ENCODE measurements at places on chromosomes 4 and X. TPM values are rescaled to one million over a fixed set of nuclear protein-coding genes. Genes with fewer than 3 reads are reported as not detected.

Gene FGFBP1
- not detected for total RNA-seq

DNA sequence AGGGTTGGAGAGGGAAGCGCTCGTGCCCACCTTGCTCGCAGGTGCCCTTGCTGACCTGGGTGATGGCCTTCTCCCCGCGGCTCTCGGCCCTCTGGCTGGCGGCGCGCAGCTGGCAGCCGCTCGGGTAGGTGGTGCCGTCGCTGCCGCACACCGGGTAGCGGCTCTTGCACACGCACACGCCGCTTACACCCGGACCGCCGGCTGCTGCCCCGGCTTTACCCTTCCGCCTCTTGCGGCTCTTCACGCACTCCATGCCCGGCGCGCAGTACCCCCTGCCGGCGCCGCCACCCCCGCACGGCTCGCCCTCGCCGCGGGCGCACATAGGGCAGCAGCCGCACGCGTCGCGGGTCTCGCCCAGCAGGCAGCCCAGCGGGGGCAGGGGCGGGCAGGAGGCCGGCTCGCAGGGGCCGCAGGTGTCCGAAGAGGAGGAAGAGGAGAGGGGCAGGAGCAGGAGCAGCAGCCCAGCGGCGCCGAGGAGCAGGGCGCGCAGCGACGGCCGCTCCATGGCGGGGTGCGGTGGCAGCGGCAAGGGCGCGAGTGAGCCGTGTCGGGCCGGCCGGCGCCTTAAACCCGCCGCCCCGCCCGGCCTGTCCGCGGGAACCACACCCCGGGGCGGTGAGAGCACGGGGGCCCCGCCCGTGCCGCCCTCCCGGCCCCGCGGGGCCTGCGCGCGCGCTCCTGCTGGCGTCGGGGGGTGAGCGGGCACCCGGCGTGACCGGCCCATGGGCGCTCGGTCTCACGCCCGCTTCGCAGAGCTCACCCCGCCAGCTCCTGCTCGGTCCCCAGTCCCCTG lies at the start of gene IGFBP7:
Gene IGFBP7, minus strand, starts transcription at position 539 of the 793 bp plus-strand sequence. Its CDS starts 34 bp downstream, at position 505.
- DNase-seq, result peak; percentile 83

DNA sequence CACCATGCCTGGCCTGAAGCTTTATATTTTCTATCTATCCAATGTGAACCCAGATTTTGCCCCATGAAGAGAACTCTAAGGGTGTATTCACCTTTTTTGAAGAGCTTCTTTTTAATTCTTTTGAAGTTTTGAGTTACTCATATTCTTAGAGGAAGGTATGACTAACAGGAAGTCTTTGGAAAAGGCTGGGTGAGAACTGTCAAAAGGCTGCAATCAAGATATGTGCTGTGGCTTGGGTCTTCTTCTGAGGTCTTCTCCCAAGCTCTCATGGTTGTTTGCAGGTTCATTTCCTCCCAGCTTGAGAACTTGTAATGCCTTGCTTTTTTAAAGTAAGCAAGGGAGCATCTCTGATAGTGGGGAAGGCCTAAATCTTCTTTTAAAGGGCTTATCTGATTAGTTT lies 3.1 kb upstream of the C4orf17 start:
- no peak for DNase-seq

Gene REELD1
- 0.19 TPM for total RNA-seq

Gene VCX
- not detected for total RNA-seq

DNA sequence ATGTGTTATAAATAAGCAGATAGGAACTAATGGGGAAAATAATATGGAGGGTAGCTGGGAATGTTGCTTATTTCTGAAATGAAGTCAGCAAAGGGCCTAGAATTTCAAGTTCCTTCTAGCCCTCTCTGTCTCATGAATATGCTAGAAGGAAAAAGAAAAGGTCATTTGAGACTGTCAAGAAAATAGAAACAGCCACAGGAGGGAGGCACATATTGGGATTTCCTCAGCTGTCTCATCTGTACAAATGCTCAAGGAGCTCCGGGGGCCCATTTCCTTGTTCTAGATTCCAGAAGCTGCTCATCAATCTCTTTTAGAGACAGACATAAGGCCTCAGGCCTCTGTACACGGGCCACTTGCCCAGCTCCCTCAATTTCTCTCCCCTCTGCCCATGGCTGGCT lies 127.6 kb upstream of the ETNPPL start:
- no peak for DNase-seq

Gene ARL9
- total RNA-seq, result 0.21 TPM

DNA sequence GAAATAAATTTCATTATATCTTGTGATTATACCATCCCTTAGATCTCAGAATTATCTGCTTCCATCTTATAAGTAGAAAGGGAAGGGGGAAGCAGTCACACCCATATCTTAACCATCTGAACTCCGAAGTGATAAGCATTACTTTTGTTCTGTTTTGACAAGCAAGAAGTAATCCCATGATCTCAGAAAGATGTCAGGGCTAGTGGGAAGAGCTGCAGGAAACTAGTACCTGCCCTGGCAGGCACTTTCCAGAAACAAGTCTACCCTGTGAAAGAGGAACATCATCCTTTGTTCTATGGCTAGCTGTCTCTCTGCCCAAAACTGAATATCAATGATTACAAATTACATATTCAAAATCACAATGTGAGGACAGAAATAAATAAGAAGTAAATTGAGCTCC lies 244.4 kb downstream of the SPOCK3 start:
- no peak for DNase-seq

GRCh38 chr4:110260299-110260698 lies 61.9 kb upstream of the ELOVL6 start:
- DNase-seq, result no peak

Gene CXXC4
- total RNA-seq, result 2.4 TPM

GRCh38 chrX:56385336-56385735 lies 153.2 kb downstream of the KLF8 start:
- DNase-seq, result no peak

GRCh38 chrX:136714626-136715599 lies 65.8 kb downstream of the ARHGEF6 start:
- DNase-seq, result no peak

DNA sequence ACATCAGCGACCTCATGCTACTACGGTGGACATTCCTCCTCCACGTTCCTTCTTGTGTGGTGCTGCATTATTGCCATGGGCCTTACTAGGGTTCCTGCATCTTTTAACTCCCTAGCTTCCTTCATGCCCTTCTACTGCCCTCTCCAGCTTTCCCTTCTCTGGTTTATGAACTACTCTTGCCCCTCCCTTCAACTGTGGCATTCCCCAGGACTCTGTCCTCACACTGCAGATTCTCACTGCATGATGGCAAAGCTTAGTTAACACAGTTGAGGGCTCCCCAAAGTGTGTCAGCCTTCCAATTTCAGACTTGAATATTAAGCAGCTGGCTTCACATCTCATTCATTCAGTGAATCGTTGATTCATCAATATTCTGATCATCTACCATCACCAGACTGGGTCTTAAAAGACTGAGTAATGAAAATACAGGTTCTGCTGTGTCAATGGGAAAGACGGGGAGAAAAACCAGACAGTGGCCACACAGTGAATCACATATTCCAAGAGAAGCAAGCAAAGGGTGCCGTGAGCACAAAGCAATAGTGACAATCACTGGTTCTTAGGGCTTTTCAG lies 53.0 kb downstream of the ZFX start:
- no peak for DNase-seq

GRCh38 chrX:16125520-16126149 lies 2.3 kb downstream of the GRPR start:
- no peak for DNase-seq

Gene NEIL3
- 0.20 TPM for total RNA-seq

- no peak for DNase-seq
Observed at GRCh38 chrX:73977542-73978169, 326.3 kb upstream of the ZCCHC13 start.

- no peak for DNase-seq
Observed at GRCh38 chr4:180675359-180675650, 1567.9 kb upstream of the TENM3 start.

DNA sequence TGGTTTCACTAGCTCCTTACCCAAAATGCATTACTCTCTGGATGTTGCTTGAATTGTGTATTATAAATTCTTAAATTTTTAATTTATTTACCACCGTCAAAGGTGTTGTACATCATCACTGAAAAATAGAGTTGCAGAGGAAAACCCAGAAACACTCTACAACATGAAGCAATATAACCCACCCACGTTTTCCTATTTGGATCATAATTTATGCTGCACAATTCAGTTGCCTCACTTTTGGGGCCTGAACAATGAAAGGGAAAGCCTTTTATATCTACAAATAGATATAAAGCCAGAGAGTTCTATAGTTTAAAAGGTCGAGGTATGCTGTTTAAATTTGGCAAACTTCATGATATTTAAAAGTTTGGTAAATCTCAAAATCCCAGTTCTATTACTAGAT lies 115.4 kb downstream of the MGST2 start:
- no peak for DNase-seq

DNA sequence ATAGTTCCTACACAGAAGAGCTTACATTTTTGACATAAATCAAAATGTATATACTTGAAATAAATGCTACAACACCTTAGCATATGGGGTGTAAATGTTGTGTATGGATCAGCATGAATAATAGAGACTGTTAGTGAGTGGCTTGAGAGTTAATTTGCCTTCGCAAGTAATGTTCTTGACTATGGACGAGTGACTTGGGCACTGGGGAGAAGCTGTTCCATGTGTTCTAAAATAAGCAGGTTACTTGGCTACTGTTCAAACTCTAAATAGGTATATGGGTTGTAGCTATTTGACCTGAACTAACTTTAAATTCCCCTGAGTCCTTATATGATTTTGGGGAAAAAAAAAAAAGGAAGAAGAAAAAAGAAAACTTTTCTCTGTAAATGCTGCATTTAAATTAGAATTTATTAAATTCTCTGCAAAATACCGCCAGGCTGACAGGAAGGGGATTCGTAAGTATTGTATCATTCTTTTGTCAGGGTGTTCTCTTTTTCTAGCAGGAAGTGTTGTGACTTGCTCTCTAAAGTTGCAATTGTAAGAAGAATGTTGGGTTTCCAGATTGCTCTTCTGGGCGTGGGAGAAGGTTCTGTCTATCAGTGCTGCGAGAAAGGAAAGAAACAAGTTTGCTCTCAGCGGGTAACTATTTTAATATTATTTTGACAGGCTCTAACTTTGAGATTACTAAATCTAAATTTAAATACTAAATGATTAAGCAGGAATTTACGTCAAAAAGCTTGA lies 32.2 kb downstream of the PLS3 start:
- no peak for DNase-seq

DNA sequence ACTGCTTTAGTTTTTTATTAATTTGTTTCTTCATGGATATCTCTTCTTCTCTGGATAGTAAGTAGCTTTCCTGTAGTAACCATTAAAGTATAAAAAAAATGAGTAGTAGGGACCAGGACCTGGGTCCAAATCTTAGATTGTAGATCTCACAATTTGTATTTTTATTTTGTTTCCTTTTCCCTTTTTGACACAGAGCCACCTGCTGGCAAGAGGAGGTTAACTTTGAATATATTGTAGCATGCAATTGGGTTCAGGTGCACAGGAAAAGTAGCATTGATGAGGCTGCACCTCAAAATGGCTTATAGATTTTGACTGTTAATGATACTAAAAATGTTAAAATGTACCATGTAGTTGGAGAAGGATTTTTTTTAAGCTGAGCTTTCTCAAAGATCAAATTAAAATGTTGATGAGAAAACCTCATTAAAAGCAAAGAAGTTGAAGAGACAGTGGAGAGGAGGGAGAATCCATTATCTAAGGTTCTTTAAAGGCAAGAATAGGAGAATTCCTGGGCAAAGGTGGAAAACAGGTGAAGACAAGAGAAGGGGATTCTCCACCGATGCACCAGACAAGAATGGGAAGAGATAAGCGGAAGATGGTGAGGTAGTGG lies 48.3 kb upstream of the HPGDS start:
- no peak for DNase-seq

Gene STK32B
- 0.32 TPM for total RNA-seq

Gene PCDH10
- not detected for total RNA-seq

Gene MGST2
- total RNA-seq, result 98.8 TPM

- DNase-seq, result no peak
Observed at GRCh38 chrX:17441965-17442364, 67.0 kb downstream of the NHS start.

Gene GPM6B
- 2.6 TPM for total RNA-seq

DNA sequence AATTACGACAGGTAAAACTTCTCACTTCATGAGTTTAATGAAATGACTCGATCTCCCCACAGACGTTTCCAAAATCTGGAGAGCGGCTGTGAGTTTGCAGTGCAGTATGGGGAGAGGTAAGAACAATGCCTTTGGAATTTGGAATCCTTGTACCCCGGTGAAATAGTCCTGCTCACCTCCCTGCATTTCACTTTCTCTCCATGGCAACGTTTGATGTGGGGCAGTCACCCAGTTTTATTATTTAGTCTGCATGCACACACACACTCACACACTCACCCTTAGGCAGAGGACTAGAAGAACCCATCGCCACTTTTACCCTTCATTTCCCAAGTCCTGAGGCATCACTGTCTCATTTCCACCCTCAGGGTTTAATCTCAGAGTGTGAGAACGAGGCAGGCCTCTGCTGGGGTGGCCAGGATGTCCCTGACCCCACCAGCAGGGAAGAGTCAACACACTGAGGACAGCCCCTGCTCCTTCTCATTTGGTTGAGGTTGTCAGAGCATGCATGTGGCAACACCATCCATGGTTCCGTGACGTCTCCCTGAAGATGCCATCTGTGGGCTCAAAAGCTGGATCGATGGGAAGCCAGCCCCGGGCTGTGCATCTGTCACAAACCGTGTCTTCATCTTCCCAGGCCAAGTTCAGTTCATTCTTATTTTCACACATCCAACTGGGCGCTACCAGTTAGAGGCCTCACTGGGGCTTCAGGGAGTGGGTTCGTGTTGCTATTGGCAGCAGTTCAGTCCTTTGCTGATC lies 119.8 kb upstream of the TRIM2 start:
- DNase-seq, result no peak

Gene GRIPAP1
- total RNA-seq, result 18.9 TPM

- DNase-seq, result no peak
Observed at GRCh38 chr4:157772907-157773306, 399.9 kb downstream of the GASK1B start.

DNA sequence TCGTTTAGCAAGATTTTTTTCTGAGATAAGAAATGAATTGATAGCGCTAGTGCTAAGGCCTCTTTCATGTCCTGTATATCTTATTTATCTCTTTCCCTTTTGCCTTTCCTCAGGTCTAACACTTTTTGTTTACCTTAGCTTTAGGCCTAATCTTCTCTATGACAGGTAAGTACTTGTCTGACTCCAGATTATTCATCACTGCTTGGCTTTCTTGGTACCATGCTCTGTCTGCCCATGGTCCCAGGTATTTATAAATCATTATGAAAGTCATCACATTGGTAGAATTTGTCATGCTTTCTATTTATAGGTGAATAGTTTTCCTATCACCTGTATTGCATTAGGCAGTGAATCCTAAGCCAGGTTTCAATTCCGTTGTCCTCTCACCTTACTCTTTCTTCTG lies 99.5 kb upstream of the CTSO start:
- DNase-seq, result no peak

Gene PLCXD1
- total RNA-seq, result 3.0 TPM

Gene CT45A10
- total RNA-seq, result not detected

DNA sequence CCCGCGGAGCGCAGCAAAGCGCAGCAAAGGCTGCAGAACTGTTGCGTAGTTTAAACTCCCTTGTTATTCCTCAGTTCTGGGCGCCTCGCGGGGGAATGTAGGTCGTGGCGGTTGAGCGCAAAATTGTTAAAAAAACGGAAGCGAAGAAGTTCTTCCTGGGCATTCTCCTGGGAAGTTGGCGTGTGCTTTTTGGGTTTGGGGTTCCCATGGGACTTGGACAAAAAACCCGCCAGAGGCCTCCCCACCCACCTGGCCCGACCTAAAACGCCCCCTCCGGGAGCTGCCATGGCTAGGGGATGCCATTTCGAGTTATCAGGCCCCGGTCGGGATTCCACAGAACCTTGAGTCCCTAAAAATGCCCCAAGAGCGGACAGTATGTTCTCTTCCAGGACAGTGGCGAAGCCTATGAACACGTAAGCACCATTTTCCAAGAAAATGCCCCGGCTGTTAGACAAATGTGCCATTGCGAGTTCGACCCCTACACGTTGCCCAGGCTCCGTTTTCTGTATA lies 8.9 kb downstream of the ZIC3 start:
- DNase-seq, result no peak

Gene DSPP
- not detected for total RNA-seq

Gene SLC49A3
- 11.1 TPM for total RNA-seq
